ENCODE measurements at places on chromosomes 6 and 20. TPM values are rescaled to one million over a fixed set of nuclear protein-coding genes. Genes with fewer than 3 reads are reported as not detected.

CRISP2 gene
- total RNA-seq: not detected

SLC17A3 gene
- total RNA-seq: 0.22 TPM

SIRPD gene
- total RNA-seq: not detected

RPL7L1 gene
- total RNA-seq: 68.6 TPM

AVP gene
- total RNA-seq: 0.73 TPM

- DNase-seq: no peak
Observed at GRCh38 chr6:143471822-143472221, 21.2 kb downstream of the PEX3 start.

DNA sequence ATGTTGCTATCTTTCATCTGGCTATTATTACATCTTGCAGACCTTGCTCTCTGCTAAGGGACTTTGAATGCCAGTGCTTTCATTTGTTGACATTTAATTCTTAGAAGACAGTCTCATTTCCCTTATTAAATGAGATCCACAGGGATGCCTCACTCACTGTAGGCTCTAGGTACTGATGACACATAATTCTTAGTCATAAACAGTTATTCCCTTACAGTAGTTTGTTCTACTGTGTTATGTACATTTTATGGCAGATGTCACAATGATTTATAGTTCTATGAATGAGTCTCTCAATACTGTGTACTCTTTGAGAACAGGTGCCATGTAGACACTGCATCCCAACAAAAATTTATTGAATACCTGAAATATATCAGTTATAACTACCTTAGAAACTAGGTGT, 70.3 kb downstream of the FAM83B start:
- DNase-seq: no peak

DNA sequence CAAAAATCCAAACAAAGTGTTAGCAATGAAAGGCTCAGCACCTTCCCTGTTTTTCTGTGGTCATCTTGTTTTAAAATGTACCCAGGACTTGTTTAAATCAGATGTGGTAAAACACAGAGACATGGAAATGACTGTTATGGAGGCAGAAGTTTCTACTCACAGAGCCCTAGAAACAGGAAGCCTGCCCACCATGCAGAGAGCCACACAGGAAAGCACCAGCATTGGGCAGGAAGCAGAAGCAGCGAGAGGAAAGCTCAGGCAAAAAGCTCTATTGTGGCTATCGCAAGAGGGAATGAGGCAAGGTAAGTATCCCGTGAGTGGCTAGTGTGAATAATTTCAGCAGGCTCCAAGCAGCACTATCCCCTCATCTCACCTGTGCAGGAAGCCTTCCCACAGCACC, 42.8 kb downstream of the GPR6 start:
- DNase-seq: no peak

All from CD8-positive, alpha-beta T cell (primary cell).